GM12892 (cell line): ENCODE measurements at places on chromosomes 11 and 22.

- no peak for DNase-seq
Measured at GRCh38 chr11:110955776-110956175, 243.5 kb upstream of the ARHGAP20 start.

- no peak for DNase-seq
Measured at GRCh38 chr11:117410861-117411710, 83.4 kb downstream of the CEP164 start.

GRCh38 chr22:39133871-39134270 lies 18.6 kb downstream of the CBX7 start:
- DNase-seq: no peak

DNA sequence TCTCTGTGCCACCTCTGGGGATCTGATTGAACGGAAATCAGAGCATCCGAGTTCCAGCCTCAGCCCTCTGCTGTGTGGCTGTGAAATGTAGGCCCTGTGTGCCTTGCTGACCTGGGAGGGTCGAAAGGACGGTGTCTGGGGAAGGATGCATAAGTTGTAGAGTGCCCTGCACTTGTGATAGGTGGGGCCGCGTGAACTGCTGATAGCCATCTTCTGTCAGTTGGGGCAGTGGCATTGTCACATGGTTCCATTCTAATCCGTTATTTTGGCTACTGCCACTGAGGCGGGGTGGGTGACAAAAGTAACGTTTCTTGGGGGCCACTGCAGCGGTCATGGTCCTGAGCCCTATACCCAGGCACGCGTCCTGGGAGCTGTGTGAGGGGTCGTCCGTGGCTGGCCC lies 63.4 kb downstream of the LRP5 start:
- no peak for DNase-seq

DNA sequence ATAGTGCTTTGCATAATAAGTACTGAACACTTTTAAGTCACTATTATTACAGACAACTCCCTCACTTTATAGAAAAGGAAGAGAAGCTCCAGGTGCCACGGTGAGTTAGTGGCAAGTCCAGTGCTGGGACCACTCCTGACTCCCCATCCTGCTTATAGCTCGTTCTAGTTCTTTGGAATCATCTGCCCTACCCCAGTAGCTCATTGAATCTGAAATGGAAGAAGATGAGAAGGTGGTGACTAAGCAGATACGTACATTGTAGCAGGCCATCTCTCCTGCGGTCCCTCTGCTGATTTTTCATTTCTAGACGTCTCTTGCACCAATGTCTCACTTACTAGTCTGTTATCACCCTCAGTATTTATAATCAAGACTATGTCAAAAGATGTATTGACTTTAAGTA lies 21.6 kb downstream of the MMP20 start:
- no peak for DNase-seq

DNA sequence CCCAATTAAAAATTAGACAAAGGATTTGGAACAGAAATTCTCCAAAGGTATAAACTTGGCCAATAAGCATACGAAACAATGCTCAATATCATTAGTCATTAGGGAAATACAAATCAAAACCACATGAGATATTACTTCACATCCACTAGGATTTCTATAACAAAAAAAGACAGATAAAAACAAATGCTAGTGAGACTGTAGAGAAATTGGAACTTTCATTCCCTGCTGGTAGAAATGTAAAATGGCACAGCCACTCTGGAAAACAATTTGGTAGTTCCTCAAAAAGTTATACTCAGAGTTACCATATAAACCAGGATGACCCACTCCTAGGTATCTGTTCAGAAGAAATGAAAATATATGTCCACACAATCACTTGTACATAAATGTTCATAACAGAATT lies 71.6 kb downstream of the RPL27A start:
- DNase-seq: no peak

DNA sequence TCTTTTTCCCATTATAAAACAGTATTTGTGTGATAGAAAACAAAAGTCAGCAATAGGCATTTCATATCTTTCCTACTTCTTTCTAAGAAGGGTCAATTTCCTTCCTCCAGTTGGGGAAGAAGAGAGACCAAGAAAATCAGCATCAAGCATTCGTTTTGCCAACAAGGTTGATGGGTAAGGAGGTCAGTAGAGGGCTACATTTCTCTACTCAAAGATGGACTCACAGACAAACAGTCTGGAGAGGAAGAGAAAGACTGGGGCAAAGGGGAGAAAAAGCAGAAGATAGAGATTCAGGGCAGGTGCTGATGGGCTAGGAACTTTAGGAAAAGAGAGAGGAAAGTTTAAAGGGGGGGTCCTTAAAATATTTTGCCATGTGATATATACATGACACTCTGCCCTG lies 8.6 kb upstream of the MTNR1B start:
- no peak for DNase-seq

DNA sequence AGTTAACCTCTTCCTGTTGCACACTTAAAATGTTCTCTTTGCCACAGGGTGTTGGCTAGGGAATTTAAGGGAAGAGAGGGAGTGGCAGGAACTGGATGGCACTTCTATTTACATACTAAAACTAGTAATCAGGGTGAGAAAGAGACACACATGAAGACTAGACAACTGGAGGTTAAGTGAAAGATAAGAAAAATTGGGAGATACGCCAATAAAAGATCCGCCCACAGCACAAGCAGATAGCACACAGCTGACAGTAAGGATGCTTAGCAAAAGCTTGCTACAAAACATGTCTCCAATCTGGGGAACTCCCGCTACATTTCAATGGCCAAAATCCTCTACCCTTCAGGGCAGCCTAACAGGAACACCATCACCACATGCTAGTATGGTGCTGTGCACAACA lies 12.8 kb downstream of the CPSF7 start:
- DNase-seq: no peak

DNA sequence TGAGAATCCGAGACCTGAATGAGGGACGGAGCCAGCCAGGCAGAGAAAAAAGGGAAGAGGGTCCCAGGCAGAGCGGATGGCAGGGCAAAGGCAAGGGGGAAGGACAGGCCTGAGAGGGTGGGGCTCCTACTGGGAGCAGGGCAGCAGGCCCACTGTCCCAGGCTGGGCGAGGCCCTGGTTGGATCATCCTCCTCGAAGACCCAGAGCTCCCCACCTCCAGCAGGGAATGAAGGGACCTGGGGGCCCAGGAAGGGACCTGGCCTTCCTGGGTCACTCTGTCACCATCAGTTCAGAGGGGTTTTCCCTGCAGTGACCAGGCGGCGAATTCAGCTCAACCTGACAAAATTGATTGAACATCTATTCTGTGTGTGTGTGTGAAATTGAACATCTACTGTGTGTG lies 4.0 kb downstream of the CD5 start:
- no peak for DNase-seq

DNA sequence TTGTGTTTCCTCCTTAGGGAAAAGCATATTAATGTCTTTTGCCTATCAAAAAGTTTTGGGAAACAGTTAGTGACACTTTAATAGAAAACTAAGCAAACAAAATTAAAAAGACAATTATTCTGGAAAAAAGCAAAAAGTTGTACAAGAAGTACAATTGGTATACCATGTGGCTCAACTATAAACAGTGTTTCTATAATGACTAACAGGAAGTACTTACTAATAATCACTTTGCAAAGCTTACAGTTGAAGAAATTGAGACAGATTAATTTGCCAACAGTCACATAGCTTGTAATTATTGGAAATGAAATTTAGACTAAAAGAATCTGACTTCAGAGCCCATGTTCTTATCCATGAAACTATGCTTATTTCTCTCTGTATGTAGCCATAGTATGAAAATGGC lies 24.7 kb downstream of the PPME1 start:
- no peak for DNase-seq

- no peak for DNase-seq
Measured at GRCh38 chr22:36775586-36775963, 344 bp downstream of the IFT27 start.

- DNase-seq: no peak
Measured at GRCh38 chr11:66628061-66628603, 10.4 kb upstream of the RBM4 start.

- no peak for DNase-seq
Measured at GRCh38 chr11:110962921-110963320, 250.7 kb upstream of the ARHGAP20 start.

GRCh38 chr11:11135820-11136476 lies 217.1 kb downstream of the CSNK2A3 start:
- DNase-seq: no peak

GRCh38 chr22:20466659-20467379 lies 28.8 kb downstream of the KLHL22 start:
- DNase-seq: no peak

DNA sequence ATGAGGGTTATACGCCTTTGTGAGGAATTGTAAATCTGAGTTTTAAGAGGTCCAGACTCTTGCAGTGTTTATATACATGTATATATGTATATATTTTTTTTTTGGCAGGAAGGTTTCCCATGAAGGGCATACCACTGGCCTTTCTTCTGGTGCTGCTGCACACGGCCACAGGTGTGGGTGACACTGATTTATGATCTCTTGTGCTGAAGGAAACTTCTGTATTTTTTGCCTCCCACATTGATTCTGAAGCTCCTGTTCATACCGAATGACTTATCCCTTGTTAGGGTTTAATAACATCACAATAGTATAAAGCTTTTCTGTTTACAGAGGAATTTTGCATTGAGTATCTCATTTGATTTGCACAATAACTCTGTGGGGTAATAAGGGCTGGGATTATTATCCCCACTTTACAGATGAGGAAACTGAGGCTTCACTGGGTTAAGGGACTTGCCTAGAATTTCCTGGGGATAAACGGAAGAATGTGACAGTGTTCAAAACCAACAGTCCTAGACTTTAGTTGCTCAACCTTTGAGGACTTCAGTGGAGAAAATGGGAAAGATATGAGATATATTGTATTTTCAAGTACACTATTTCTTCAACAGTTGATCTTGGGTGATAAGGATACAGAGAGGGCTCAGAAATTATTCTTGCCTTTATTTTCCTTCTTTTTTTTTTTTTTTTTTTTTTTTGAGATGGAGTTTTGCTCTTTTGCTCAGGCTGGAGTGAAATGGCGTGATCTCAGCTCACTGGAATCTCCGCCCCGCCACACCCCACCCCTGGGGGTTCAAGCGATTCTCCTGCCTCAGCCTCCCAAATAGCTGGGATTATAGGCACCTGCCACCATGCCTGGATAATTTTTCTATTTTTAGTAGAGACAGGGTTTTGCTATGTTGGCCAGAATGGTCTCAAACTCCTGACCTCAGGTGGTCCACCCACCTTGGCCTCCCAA lies 70.1 kb downstream of the MICAL2 start:
- no peak for DNase-seq

DNA sequence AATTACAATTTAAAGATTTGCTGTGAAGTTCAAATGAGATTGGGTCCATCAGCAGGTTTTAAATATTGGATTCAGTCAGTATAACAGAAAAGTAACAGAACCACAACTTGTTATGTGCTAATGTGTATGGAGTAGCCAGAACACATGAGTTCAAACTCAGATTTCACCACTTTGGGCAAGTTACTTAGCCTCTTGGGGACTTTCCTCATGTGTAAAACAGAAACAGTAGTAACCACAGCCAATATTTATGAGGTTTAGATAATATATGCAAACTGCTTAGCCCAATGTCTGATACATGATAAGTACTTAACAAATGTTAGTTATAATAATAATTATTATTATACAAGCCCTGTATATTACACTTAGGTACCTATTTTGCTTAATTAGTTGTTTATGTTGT lies 21.8 kb upstream of the SLC5A12 start:
- DNase-seq: no peak

DNA sequence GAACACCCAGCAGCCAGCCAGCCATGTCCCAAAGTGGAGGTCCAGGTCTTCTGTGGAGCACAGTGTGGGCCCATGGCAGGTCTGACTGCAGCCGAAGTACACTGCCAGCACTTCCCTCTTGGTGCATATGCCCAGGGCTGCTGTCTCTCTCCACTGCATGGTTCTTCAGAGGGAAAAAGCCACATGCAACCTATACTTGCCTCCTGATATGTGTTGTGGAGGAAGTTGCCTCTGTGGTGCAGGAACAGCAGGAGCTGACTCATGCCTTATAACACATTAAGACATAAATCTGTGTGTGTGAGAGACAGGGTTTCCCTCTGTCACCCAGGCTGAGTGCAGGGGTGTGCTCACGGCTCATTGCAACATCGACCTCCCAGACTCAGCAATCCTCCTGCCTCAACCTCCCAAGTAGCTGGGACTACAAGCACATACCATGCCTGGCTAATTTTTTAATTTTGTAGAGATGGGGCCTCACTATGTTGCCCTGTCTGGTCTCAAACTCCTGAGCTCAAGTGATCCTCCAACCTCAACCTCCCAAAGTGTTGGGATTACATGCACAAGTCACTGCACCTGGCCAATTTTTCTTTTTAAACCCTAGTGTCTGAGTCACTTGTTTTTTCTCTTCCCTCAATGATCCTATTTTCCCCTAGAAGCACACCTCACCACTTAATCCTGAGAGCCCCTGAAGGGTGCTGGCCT lies 98.8 kb downstream of the MPPED2 start:
- no peak for DNase-seq

- no peak for DNase-seq
Measured at GRCh38 chr22:31135706-31136105, 4.6 kb downstream of the PLA2G3 start.

- DNase-seq: no peak
Measured at GRCh38 chr11:32032478-32032877, 58.4 kb upstream of the RCN1 start.

- no peak for DNase-seq
Measured at GRCh38 chr11:32255841-32256240, 165.0 kb downstream of the RCN1 start.

DNA sequence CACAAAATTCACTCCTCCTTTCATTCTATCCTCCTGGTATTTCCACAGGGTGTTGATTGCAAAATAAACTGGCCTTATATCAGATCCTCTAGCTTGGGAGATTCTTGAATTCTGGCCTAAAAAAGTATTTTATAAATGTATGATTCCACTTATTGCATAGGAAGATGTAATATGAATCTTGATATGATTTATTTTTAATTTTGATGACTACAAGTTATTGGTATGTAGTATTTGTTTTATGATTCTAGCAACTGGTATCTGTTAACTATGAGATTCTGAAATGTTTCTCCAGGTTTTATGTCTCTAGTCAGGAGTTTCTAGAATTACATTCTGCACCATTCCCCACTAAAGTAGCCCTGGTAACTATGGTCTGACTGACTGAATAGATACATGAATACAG lies 373.9 kb upstream of the C11orf87 start:
- DNase-seq: no peak

GRCh38 chr11:79071190-79071589 lies 369.6 kb downstream of the TENM4 start:
- no peak for DNase-seq

GRCh38 chr22:20219667-20220628 lies 48.2 kb downstream of the RTN4R start:
- DNase-seq: no peak

GRCh38 chr11:35763765-35764164 lies 101.2 kb downstream of the TRIM44 start:
- no peak for DNase-seq

- no peak for DNase-seq
Measured at GRCh38 chr11:74321487-74322188, 10.2 kb upstream of the P4HA3 start.

DNA sequence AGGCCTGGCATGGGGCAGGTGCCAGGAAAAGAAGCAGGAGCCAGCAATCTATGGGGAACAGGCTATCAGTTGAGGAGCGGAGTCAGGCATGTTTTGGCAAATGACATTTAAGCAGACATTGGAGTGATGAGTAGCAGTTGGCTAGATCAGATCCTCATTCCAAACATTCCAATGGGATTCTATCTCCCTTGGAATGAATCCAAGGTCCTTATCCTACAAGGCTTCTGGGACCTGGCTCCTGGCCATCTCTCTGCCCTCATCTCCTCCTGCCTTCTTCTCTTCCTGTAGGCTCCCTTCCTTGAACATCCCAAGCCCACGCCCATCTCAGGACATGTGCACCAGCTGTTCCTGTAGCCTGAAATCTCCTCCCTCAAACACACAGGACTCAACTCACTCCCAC lies 1074.5 kb downstream of the TBC1D22A start:
- no peak for DNase-seq

- no peak for DNase-seq
Measured at GRCh38 chr22:25488244-25489020, 76.0 kb upstream of the GRK3 start.
